ENCODE measurements at places on chromosomes 5 and 9.

GRCh38 chr5:93186076-93186682 is 394.8 kb downstream of the NR2F1-AS1 start:
- DNase-seq, result no peak

DNA sequence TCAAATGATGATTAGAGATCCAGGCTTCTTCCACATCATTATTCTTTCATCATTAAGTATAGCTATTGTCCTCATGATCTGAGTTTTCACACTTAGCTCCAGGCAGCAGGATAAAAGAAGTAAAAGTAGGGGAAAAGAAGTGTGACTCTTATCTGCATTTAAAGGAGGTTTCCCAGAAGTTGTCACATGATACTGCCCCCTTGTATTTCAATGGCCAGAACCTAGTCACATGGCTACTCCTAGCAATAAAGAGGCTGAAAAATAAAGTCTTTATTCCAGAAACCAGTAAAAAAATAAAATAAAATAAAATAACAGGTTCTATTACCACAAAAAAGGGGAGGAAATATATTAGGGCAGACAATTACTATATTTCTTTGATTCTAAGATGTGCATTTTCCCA is 5.3 kb upstream of the NDUFS4 start:
- DNase-seq, result no peak

- DNase-seq, result no peak
Observed at GRCh38 chr5:75734913-75735789, 17.9 kb upstream of the POC5 start.

GRCh38 chr9:92780206-92780605 is 15.6 kb upstream of the BICD2 start:
- no peak for DNase-seq

- DNase-seq, result no peak
Observed at GRCh38 chr5:36160617-36161016, 8.7 kb downstream of the SKP2 start.

DNA sequence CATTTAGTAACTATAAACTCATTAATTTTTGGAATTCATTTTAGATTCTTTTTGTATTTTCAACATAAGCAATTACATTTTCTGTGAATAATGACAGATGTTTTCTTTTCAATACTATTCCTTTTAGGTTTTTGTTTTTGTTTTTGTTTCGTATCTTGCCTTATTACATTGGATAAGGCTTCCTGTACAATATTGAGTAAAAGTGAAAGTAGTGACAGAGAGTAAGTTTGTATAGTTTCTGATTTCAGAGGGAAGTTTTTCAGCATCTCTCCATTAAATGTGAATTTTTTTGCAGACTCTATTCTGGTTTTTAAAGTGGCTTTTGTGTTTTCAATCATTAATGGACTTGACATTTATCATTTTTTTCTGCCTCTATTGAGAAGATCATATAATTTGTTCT is 12.8 kb upstream of the CAMK4 start:
- no peak for DNase-seq

GRCh38 chr5:172800088-172800551 is 29.1 kb upstream of the DUSP1 start:
- no peak for DNase-seq

GRCh38 chr9:117926031-117926658 is 221.9 kb downstream of the TLR4 start:
- DNase-seq, result no peak

DNA sequence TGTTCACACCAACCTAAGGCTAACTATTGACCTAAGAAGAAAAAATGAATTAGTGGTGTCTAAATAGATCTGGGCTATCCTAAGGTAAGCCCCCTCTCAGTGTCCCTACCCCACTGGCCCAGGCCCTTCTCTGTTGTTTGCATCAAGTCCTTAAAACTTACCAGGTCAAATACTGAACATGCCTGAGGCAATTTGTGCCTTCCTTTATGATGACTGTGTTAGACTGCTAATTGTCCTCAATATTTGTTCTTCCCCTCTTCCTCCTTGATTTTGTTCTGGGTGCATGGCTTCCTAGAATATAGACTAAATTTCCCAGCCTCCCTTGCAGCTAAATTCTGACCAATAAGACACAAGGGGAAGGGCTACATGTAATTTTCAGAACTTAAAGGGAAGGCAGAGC is 199.9 kb downstream of the ADAMTS12 start:
- DNase-seq, result no peak

GRCh38 chr9:8208465-8208864 is 408.9 kb upstream of the DMAC1 start:
- DNase-seq, result no peak

DNA sequence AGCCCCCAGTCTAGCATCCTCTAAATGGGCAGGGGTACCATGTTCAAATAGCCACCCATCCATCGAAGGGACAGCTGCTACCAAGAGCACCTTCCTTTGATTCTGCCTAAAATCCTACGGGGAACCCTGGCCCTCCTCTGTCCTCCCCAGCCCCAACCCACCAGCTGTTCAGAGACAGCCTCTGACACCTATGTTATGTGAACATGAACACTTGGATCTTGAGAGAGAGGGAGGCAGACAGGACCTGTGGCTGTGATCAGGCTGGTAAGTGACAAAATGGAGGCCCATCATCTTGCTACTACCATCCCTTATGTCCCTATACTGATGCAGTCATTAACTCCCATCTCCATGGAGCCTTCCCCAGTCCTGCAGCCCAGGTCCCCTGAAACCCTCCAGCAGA is 8.2 kb downstream of the SLC23A1 start:
- no peak for DNase-seq

DNA sequence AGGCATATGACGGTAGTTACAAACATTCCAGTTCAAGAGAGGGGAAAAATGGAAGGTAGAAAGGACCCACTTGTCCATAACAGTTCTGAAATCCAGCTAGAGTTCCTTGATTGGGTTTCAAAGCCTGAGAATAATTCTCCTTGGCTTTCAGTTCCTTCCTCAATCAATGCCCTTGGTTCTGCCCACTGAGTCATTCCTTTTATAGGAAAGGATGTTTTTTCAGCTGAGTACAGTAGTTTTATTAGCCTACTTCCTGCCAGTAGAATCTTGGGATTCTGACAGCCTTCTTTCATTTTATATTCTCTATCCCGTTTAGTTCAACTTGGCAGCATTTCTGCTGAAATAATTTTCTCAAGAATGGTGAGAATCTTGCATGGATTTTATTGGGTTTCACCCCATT is 386.9 kb upstream of the SMC2 start:
- no peak for DNase-seq

GRCh38 chr9:2257248-2257929 is 242.2 kb downstream of the SMARCA2 start:
- no peak for DNase-seq

DNA sequence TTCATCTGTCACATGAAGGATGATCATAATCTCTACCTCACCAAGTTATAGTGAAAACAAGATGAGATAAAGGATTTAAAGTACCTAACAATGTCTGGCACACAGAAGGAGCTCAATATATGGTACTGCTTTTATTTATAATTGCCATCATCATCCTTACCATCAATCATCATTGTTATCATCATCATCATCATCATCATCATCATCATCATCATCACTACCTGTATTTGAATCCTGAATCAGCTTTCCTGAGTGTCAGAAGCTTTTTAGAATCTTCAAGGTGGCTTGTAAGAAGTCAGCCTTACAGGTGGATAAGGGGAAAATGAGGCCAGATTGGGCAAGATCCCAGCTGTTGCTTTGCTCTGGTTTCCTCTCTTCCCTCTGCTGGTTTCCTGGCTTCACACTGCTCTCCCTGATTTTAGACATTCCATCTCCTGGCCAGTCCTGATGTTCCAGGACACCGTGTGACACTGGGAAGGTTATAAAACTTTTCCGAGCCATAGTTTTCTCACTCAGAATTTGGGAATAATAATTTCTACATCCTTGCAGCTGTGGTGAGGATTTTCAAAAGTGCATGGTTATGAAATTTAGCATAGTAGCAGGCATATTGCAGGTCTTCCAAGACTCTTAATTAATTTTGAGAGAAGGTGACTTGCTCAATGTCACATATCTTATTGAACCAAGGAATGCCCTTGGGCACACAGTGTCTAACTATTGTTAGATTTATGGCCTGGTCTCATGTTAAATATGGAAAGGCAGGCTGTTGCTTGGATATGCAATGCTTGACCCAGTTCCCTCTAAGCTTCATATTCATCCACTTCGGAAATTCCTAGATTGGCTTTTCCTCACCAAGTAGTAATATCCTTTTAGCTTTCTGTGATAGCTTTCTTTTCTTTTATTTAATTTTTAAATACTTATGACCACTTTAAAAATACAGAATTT is 160.7 kb downstream of the TMEM38B start:
- no peak for DNase-seq

Data from stimulated activated naive CD4-positive, alpha-beta T cell treated with Interleukin-2 at 50 U/mL for 16 hours (primary cell).